ENCODE measurements at places on chromosomes 2 and 18. TPM values are rescaled to one million over a fixed set of nuclear protein-coding genes. Genes with fewer than 3 reads are reported as not detected.

The C18orf32 gene
- 10.9 TPM for total RNA-seq

The TMEM178A gene
- total RNA-seq, result 1.4 TPM

The PTCD3 gene
- total RNA-seq, result 109 TPM

The ABCG8 gene
- total RNA-seq, result not detected

The FAM210A gene
- total RNA-seq, result 22.6 TPM

The SERPINB12 gene
- total RNA-seq, result not detected

The CPO gene
- 0.12 TPM for total RNA-seq

Data from uterine smooth muscle cell (primary cell).